GM04503 (cell line): ENCODE measurements at places on chromosomes 1 and 21.

GRCh38 chr1:76237211-76237610 is 162.7 kb downstream of the ST6GALNAC3 start:
- no peak for DNase-seq

DNA sequence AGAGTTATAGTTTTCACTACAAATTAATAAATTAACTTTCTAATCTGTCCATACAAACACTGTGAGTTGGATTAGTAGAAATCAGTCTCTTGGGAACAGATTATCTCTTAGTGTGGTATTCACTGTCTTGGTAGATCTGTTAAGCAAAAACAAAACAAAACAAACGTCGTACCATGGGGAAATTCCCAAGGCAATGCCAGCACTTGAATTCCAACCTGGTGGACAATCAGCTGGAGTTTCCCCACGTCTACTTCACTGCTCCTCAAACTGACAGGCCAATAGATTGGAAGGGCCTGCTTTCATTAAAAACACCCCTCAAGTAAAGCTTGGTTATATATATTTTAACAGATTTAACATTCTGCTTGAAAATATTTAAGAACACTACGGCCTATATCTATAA is 31.9 kb downstream of the GDAP2 start:
- DNase-seq: no peak

DNA sequence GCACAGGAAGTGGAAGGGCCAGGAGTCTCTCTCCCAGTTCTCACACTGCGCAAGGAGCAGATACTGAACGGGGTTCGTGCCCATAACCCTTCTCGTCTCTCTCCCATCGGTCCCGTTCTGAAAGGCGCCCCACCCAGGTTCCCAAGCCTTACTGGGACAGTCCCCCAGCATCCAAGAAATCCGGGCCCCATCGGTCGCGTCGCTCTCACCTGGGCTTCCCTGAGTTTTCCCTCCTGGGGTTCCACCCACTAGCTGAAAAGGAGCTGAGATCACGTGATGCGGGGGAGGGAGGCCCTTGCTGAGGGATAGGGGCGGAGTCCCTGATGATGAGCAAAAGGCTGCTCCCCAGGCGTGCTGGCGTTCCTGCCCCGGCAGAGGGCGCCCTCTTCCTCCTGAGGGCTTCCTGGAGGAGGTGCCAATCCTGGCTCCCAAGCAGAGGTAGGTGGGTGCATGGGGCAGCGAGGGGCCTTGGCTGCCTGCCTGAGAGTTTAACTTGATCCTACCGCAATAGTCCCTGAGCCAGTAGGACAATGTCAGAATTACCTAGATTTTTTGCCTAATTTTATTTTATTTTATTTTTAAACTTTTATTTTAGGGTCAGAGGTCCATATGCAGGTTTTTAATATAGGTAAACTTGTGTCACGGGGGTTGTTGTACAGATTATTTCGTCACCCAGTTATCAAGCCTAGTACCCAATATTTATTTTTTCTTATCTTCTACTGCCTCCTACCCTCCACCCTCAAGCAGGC is at the start of gene SPOCD1:
TSS of gene SPOCD1 (minus strand) at position 271 of the 749 bp plus-strand sequence. CDS start 689 bp downstream, outside the sequence.
- DNase-seq: no peak

DNA sequence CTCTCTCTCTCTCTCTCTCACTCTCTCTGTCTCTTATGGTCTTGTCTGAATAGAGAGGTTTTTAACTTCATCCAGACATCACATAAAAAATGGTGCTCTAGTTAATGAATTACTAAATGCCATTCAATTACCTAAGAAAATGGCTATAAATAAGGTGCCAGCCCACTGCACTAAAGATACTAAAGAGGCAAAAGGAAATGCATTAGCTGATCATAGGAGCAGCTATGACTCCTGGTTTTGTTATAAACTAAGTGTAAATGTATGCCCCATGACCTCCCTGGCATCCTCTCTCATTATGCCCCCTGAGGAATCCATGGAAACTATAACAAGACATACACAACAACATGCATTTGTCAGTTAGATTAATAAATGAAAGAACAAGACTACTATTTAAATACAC is 57.5 kb upstream of the PDC start:
- no peak for DNase-seq

GRCh38 chr1:44012404-44012803 is 18.9 kb downstream of the SLC6A9 start:
- DNase-seq: no peak

GRCh38 chr1:179813626-179814545 is 63.7 kb downstream of the TOR1AIP2 start:
- DNase-seq: no peak

DNA sequence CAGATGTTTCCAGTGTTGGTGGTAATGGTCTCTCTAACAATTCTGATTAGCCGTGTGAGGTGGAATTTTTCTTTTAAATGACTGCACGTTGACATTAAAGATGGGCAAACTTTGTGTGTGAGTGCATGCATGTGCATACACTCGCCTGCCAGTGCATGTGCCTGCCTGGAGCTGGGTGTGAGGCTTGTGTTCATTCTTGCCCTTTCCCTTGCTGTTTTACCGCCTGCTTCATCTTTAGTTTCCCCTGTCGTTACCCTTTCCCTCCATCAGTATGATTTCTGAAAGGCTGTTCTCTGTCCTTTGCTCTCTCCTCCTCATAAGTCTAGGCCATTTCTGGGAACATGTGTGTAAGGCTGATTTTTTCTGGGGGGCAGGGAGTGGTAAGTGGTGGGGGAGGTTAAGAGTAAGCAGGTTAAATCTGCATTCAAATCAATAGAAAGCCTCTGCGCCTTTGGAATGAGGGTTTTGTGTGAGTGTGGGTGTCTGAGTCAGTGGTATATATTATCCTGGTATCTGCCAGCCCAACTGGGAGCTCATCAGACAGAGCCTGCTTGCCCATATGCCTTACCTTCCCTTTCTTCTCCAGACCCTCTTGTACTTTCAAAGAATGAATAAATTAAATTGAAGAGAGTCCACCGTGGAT is 112.5 kb downstream of the PBX1 start:
- DNase-seq: no peak

GRCh38 chr1:180236698-180237509 is 6.8 kb downstream of the LHX4 start:
- DNase-seq: no peak

DNA sequence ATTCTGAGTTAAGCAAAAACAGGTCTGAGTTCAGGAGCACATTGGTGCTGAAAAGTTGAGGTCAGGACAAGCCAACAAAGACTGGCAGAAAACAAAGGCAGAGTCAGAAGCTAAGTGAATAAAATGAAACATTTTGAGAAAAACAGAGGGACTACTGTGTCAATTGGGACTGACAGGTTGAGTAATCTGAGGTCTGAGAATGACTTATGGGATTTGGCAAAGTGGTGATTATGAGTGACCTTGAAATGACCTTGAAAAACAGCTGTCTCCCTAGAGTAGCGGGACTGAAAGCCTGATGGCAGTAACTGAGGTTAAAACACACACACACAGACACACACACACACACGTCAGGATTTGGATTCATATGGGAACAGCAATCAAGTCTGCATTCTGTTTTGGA is 8.8 kb upstream of the COG2 start:
- no peak for DNase-seq

- no peak for DNase-seq
These were observed 349.6 kb downstream of the SMYD3 start for GRCh38 chr1:246157516-246157915.

DNA sequence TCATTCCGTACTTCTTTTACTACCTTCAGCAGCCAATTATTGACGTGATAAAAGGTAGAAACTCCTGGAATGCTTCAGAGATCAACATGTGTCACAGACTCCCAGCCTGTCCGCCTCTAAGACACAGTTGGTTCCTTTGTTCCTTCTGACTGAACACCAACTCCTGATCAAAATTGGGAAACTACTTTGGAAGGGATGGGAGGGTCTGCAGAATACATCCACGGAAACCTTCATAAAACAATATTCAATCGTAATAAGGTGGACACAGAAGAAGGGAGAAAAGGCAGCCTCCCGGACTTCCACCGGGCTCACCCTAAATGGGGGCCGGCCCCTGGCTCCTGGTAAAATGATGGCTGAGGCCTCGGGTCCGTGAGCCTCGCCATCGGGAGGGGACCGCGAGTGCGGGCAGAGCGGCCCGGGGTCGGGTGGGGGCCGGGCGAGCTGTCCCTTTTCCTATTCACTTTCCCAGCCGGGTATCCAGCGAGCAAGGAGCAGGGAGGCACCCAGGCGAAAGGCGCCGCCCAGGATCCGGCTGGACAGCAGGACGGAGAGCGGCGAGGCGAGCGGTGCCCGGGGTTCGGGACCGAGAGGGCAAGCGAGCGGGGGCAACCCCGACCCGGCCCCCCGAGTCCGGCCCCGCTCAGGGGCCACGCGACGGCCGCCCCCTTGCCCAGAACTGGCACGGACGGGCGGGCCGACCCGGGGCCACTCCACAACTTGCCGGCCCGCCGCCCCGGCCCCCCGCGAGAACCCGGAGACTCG is 805 bp downstream of the NRIP1 start:
- no peak for DNase-seq

DNA sequence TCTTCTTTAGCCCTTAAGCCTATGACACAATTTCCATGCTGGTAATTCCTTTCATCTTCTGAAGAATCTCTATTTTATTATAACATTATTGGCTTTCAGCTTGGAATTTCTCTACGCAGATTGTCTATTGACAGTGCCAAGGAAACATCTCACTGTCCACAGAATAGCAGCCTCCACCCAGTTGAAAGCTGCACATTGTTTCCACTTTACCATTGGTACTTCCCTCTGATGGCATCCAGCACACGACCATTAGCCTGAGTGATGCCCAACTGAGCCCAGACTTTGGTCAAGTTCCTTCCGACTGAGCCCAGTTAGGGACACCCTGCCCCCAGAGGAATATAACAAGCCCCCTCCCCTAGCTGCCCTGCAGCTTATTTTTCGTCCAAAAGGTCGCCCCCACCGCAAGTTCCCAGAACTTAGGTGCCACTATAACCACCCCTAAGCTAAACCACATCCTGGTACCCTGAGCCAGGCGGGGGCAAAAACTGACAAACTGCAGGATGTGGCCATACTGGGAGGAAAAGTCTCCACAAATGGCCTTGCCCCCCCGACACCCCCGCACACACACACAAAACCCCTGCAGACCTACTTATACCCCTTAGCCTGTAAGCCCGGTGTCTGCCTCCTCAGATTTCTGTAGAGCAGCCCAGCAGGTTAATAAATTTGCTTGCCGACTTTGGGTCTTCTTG is 13.2 kb downstream of the GBP5 start:
- DNase-seq: no peak

GRCh38 chr1:61284936-61285335 is 202.6 kb downstream of the NFIA start:
- DNase-seq: no peak
